Occipital lobe (tissue), 3 donors: ENCODE measurements at places on chromosomes 3 and 15. TPM values are rescaled to one million over a fixed set of nuclear protein-coding genes. Genes with fewer than 3 reads are reported as not detected.

- DNase-seq = no peak
Measured at GRCh38 chr15:69538379-69538778, 85.8 kb downstream of the RPLP1 start.

DNA sequence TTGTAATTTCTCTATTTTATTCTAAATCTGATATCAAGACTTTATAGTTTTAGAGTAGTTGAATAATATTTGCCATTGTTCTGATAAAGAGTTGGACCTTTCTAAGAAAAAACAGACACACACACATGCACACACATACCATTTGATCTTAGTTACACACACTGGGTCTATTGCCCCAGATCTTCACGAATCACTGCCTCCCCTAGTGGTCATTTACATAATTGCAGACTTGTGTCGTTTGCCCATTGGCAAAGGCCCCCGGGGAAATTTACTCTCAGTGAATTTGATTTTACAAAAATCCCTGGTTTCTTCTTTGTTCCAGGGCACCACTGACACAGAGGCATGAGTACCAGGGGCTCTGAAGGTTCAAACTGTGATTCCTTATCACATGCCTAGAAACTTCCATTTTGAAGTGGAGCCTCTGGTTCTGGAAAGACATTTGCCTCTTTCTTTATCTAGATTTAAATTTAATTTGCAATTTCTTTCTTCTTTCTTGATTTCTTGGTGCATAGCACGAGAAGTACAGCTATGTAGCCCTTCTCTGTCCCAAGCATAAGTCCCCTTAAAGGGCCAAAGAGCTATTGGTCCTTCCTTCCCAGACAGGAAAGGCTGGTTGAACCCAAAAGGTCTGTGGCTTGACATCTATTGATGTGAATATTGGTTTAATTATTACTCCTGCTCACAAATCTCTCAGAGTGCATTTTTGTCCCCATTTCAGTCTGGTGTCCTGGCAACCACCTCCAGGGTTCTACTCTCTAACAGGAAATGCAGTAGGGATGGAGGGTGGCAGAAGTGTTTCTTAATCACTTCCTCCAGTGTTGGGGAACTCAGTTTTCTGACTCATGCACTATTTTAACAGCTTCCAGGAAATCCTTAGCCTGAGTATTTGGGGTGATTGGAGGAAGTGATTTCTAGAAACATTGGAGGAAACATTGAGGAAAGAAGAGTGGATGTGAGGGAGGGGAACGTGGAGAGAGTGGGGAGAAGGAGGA is 32.4 kb upstream of the SLC6A11 start:
- DNase-seq = no peak

- DNase-seq = no peak
Measured at GRCh38 chr3:188280627-188281026, 126.7 kb downstream of the LPP start.

DNA sequence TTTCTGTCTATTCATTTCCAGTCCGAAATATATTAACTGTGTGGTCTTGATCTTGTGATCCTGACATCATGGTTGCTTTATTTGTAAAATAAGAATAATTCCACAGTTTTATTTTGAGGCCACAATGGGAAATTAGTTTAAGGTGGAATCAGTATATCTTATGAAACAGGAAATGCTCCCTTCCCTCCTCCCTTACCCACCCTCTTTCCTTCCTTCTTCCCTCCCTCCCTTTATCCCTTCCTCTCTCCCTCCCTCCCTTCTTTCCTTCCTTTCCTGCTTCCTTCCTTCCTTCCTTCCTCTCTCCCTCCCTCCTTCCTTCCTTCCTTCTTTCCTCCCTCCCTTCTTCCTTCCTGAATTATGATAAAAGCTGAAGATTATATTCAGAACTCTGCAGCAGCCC is 452.3 kb downstream of the NAALADL2 start:
- no peak for DNase-seq

GRCh38 chr3:18765662-18766061 is 340.5 kb upstream of the SATB1 start:
- no peak for DNase-seq

- DNase-seq = no peak
Measured at GRCh38 chr3:1400571-1400970, 307.7 kb downstream of the CNTN6 start.

The PPP2R3A gene
- total RNA-seq = 37.9 TPM

GRCh38 chr3:59422312-59422711 is 372.5 kb upstream of the CFAP20DC start:
- DNase-seq = no peak

- no peak for DNase-seq
Measured at GRCh38 chr3:196189566-196190347, 21.4 kb downstream of the ZDHHC19 start.

The GP5 gene
- not detected for total RNA-seq

- DNase-seq = no peak
Measured at GRCh38 chr15:99430881-99431401, 134.8 kb upstream of the MEF2A start.

- DNase-seq = no peak
Measured at GRCh38 chr3:141100531-141101320, 49.6 kb downstream of the SPSB4 start.

DNA sequence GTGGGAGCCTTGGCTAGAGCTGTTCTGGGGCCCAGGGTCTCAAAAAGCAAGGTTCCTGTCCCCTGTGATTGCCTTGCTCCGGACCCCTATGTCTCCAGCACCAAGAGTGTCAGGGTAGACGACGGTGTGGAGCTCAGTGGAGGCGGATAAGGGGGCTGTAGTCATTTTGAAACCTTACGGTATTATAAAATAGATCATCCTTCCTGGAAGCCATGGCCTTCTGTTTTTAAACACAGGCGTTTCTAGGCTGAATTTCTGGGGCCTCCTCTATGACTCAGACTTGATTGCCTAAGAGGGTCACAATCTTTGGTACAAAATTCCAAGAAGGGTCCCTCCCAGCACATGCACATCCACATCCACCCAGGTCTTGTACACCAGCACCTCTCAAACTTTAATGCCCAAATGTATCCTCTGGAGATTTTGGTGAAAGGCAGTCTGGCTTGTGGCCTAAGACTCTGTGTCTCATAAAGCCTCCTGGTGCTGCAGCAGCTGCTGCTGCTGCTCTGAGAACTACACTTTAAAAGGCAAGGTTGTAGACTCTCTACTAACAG is 70.5 kb upstream of the XCR1 start:
- DNase-seq = no peak

GRCh38 chr3:66267031-66267430 is 46.2 kb downstream of the SLC25A26 start:
- DNase-seq = no peak

GRCh38 chr3:177521305-177521704 is 324.0 kb upstream of the TBL1XR1 start:
- DNase-seq = no peak

DNA sequence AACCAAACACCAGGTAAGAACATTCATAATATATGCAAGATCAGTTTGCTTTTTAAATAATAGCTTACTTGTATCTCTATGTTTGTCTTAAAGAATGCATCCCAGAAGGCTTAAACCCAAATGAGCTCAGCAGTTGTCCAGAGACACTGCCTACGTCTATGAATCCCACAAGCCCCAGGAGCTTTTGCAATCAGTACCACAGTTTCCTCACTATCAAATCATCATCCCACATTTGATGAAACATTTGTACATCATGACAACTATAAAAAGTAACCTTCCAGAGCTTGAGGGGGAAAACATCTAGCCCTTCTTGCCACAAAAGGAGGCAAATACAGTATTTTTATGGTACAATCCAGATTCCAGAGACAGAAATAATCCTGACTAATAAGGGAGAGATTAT is 63.7 kb downstream of the ATP8B4 start:
- DNase-seq = no peak

DNA sequence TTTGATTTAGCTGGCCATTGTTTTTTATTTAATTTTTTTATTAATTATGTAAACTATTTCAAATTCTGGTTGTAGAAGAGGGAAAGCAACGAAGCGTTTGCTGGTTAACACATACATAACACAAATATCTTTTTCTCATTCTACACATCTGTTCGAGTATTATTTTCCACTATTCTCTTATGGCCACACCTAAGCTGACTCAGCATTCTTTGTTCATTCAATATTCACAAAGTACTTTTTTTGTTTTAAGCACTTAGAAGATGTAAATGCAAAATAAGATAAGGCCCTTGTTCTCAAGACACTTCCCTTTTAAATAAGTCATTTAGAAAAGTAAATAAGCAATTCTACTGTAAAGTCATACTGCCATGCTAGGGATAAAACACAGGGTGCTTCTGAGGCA is 45.4 kb downstream of the CADM2 start:
- no peak for DNase-seq

- no peak for DNase-seq
Measured at GRCh38 chr3:64086479-64087252, 63.4 kb upstream of the PSMD6 start.

DNA sequence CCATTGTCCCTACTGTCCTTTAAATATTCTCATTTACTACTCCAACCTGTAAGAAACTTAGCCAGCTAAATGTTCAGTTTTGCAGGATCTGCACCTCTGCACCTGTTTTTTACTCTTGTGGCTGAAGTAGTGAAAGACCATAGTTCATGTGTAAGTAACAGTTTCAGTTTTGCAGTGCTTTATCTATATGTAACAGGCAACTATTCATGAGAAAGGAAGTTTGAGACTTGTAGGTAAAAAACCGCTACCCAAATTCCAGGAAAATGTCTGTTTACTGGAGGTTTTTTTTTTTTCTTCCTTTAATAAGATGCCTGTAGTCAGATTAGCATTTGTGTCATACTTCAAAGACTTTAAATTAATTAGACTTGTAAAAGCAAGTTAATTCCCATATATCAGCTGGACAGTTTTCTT is 25.4 kb upstream of the MBNL1 start:
- DNase-seq = no peak

GRCh38 chr3:72938471-72939265 is 50.8 kb downstream of the GXYLT2 start:
- DNase-seq = no peak

DNA sequence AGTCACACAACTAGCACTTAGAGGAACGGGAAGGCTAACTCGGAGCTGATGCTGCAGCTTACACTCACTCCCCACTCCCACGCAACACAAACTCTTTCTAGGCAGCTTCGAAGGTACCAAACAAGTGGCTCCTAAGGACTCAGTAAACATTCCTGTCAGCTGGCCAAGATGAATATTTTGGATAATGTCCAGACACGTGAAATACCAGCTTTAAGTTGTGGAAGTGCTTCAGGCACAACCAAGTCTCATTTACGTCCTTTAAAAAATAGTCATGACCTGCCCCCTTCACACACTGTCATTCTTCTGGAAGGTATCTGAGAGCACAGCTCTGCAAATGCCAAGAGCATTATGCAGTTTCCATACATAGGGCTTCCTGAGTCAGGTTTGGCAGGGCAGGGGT is 1005.9 kb upstream of the CFAP20DC start:
- DNase-seq = no peak

DNA sequence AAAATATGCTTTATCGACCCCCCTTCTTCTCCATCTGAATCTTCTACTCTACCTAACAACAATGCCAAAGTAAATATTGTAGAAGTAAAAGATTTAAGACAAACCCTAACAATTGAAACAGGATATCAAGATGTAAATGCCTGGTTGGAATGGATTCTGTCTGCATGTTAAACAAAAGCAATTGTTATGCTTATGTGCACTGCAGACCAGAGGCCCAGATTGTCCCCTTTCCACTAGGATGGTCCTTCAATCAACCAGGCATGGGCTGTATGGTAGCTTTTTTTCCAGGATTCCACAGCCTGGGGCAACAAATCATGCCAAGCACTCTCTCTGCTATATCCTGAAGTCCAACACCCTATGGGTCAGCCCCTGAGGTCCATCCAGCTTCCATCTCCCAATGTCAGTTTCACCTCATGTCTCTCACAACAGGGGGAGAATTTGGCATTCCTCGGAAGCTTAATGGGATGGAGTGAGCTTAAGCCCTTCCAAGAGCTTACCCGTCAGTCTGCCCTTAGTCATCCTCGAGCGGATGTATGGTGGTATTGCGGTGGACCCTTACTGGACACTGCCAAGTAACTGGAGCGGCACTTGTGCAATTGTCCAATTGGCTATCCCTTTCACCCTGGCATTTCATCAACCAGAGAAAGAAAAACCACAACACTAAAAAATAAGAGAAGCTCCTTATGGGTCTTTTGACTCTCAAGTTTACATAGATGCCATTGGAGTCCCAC is 36.2 kb downstream of the ZNF589 start:
- DNase-seq = no peak

GRCh38 chr3:13522236-13522635 is 26.7 kb upstream of the FBLN2 start:
- DNase-seq = no peak

DNA sequence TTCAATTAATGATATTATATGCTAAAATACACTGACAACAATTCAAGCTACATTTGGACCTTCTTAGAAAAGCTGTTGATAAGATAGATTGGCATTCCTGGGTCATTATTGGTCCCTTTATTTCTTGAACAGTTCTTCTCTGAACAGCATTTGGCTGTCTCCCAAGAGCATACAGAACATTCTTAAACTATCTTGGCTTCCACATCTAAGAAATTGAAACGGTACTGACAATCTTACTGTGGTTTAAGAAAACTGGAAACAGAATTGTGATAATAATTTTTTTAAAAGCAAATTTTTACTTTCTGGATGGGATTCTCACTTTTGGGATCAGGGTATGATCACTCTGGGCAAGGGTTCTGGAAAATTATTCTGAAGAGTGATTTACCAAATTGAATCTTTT is 161.7 kb upstream of the ZNF385D start:
- DNase-seq = no peak

DNA sequence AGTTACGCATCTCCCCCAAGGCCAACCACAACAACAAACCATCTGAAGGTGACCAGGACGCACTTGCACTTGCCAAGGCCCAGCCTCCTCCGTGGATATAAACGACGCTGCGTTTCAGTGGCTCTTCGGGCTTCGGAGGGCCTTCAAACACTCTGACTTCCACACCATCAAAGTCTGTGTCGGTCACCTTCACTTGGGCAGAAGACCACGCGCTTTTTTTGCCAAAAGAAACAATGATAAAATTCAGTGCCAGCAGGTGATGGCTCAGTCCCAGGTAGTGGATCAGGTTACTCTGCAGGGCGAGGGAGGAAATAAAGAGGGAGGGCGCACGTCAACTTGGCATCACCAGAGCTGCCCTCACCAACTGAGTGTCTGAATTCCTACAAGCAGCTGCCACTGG is 63.0 kb downstream of the NCEH1 start:
- DNase-seq = no peak

The SCAANT1 gene
- not detected for total RNA-seq

DNA sequence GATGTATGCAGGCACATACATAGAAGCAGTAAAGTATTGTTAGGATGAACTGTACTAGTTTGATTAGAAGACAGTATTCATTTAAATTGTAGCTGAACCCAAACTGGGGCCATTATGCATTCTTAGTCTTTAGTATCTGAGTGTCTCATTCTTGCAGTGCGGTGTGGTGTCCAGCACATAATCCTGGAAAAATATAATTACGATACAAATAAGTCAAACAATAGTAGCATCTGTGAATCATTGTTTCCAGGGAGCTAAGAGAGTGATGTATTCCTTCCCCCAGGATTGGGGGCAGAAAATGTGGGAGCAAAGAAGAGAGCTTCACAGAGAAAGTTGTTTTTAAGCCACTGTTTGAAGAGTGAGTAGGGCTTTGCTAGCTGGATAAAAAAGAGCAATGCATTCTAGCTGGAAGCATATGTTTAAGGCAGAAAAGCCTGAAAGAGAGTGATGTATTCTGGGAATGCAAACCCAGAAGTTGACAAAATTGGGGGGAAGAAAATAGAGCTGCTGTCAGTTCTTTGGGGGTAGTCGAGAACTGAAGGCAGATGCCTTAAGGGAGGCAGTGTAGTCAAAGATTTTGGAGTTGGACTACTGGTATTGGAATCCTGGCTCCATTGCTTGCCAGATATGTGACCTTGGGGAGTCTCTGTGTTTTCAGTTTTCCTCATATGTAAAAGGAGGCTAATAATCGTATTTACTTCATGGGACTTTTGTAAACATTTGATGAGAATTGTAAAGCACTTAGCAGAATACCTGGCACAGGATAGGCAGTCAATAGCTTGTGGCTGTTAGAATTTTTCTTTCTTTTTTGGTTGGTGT is 14.1 kb downstream of the SLMAP start:
- no peak for DNase-seq
